Esophagus muscularis mucosa (tissue), 4 donors: ENCODE measurements at places on chromosomes 12 and 14.
A peak's percentile ranks its signal among the peaks of the same experiment; 100 is the strongest.

DNA sequence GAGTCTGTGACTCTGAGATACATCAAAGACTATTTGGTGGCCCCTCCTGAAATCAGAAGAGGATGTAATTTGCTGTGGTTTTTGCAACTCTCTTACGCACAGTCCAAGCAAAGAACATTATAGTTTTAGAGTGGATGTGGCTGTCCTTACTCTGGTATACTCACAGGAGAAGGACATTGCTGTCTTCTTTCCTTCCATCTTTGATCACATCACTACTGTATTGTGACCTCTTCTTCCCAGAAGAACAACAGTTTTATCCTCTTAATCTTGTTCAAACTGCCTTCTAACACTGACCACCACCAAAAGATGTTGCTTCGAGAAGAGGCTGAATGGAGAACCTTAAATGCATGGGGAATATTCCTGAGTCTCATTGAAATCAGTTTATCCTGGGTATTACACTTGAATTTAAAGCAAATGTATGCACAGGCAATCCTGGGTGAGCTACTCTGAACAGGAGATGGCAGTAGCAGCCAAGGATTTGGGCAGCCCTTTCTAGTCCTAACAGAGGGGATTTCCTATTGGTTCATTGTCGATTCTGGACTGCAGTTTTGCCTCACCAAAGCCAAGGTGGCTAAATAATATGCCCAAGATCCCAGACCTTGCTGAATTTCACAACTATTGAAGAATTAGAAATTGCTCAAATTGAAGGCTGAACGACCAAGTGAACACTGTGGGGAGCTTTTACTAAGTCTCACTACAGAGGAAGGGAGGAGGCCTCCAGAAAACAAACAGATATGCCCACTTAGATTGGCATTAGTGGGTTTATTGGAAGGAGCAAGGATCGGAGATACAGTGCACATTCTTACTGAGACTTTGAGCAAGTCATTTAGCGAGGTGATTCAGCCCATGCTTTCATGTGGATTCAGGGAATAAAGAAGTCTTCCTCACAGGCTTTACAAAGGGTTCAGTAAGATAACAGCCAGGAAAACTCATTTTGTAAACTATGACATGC is 282.8 kb downstream of the PAWR start:
- no peaks in the 10 kb centered on the region for H3K27me3 ChIP-seq
- no peak overlapping the region for H3K4me3 ChIP-seq
- H3K4me1 ChIP-seq = peaks cover 24% of the 10 kb centered on the region
- no peaks in the 10 kb centered on the region for H3K36me3 ChIP-seq
- H3K27ac ChIP-seq = no peak overlapping the region

- H3K4me1 ChIP-seq = no peaks in the 10 kb centered on the region
- no peak overlapping the region for H3K4me3 ChIP-seq
- no peak overlapping the region for H3K27ac ChIP-seq
- H3K27me3 ChIP-seq = peaks cover 74% of the 10 kb centered on the region
These were observed 5.9 kb upstream of the GSC start for GRCh38 chr14:94775871-94776210.

DNA sequence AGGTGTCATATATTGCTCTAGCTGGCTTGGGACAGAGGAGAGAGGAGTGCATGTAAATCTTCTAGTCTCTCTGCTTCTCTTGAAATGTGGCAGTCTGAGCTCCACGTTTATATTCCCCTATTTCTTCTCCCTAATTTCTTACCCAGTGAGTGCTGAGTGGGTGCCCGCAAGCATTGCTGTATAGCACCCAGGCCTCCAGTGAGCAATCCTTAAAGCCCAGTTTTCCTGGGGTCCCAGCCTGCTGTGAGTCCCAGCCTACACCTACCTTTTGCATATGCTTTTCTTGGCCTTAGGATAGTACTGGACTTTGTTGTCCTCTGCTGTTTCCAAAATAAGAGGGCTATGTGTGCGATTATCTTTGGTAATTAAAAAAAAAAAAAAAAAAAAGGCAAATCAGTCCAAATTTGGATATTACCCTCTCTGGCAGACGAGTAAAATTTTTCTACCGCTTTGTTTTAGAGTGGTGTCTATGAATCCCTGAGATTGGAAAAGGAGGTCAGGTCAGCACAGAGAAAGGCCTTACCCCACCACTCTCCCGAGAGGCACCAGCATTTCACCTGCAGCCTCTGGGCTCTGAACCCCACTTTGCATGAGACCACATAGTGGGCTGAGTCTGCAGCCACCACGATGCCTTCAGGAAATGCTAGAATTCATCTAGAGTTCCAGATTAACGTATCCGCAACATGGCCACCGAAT is 1.1 kb downstream of the MGST1 start:
- H3K4me3 ChIP-seq = peak overlapping the region; percentile 59
- no peak for DNase-seq
- H3K4me1 ChIP-seq = peaks cover 8% of the 10 kb centered on the region
- H3K36me3 ChIP-seq = no peaks in the 10 kb centered on the region

GRCh38 chr12:55983232-55983842 is 9.5 kb downstream of the RAB5B start:
- H3K27me3 ChIP-seq = no peaks in the 10 kb centered on the region
- no peak overlapping the region for H3K4me3 ChIP-seq
- DNase-seq = no peak

DNA sequence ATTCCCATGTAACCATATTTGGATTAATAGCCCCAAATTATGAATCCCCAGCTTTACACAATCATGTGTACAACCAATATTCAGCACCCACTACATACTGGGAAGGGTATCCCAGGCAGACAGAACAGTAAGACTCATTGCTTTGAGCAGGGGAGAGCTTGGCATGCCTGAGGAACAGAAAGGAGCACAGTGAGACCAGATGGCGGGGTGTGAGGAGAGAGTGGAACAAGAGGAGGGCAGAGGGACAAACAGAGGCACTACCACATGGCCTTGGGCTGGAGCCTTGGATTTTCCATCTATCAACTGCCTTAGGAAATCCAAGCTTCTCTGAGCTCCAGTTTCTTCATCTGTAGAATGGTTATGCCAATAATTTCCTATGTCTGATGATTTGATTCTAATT is 3.8 kb downstream of the DGKA start:
- no peak for DNase-seq
- H3K27ac ChIP-seq = no peak overlapping the region
- H3K4me3 ChIP-seq = no peak overlapping the region
- H3K36me3 ChIP-seq = peaks cover 6% of the 10 kb centered on the region
